ENCODE measurements at places on chromosomes 7 and 10. TPM values are rescaled to one million over a fixed set of nuclear protein-coding genes. Genes with fewer than 3 reads are reported as not detected.

CNPY1 gene
- total RNA-seq, result not detected

GPR141 gene
- total RNA-seq, result not detected

CFAP43 gene
- 23.8 TPM for total RNA-seq

SPDYE9 gene
- total RNA-seq, result not detected
